Mammary epithelial cell (primary cell): ENCODE measurements at places on chromosomes 12 and 14.

GRCh38 chr12:74535536-74535935 lies 2.1 kb upstream of the ATXN7L3B start:
- no peak for DNase-seq

DNA sequence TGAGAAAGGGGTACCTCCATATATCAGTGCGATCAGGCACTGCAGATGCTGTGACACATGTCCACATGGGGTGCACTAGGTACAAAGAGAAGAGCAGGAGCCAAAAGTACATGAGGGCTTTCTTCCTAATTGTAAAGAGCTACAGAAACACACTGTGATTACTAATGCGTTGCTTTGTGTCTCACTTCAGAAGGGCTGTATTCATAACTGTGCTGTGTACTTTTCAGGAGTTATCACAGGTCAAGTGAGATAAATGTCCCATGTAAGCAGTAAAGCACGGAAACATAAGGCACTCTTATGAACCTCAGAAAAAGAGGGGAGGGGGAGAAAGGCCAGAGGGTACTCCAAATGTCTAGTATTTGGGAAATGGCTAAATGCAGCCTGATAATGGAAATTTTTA lies 10.6 kb downstream of the SPRING1 start:
- no peak for DNase-seq

- DNase-seq, result peak; percentile 1
Measured at GRCh38 chr12:83537428-83538053, 850.8 kb downstream of the TMTC2 start.

DNA sequence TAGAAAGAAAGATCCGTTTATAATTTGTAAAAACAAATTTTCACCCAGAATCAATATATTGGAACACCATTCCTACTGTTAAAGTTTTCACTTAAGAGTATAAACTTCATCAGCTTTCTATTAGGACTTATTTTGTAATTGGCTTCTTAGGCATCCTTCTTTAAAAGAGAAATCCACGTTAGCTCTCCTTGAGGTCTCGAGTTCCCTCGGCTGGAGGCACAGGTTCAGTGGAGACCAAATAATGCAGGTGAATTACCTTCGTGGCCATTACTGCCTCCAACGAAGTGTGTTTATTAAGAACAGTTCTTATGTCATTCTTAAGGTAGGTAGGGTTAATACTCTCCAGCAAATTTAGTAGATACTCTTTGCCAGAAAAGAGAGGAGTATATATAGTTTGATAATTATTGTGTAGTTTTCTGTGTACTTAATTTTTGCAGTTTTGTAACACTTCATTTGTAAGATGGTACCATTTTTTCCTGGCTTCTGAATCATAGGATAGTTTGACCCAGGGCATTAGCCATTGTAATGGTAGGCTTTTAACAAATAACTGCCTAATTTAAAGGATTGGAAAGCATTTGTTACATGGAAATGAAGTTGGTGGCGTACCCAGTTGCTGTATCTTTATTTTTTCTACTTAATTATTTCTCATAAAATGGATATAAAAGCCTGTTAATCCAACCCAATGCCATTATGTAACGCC lies 2.2 kb downstream of the CALM1 start:
- no peak for DNase-seq
